ENCODE measurements at places on chromosomes 16 and 17.

- ATAC-seq, result no peak
These were observed 365.7 kb downstream of the SEC14L1 start for GRCh38 chr17:77506371-77506991.

DNA sequence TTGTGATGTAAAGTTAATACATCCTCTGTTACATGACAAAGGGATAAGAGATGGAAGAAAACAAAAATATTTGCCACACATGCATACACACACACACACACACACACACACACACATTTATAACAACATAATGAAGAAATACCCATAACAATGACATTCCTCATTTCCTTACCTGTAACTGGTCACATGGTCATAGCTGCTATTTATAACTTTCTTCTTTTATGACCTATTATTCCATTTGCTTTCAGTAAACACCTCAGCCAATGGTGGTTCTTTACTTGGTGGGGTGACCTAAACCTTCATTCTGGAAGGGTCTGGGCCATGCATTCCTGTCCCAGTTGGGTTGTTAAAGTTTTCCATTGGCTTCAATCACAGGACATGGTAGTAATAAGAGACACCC, 5.3 kb downstream of the MT2A start:
- no peak for ATAC-seq

- ATAC-seq, result no peak
These were observed 32.6 kb downstream of the KLHDC4 start for GRCh38 chr16:87733190-87733589.

DNA sequence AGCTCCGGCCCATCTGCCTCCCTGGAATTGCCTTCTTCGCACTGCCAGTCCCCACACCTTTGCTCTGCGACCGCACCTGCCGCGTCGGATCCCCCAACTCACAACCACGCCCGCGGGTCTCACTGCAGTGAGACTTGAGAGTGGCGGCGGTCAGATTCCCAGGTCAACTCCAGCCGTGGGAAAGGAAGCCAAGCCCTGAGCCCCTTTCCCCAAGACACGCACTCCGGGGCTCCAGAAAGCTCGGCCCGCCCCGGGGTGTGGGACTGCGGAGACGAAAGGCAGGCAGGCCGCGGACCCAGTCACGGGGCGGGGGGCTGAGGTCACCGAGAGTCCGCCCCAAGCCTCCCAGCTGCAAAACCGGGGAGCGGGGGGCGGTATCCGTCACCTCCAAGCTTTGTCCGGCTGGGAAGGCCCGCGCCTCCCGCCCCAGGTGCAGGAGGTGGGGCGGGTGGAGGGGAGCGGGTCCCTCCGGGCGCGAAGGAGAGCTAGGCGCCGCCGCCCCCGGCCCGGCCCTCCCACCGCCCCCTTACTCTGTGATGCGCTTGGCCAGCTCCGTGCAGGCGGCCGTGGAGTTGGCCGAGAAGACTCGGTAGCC, 615 bp downstream of the PRPSAP1 start:
- ATAC-seq, result no peak

- ATAC-seq, result no peak
These were observed 131.2 kb downstream of the HS3ST3B1 start for GRCh38 chr17:14432079-14432478.

DNA sequence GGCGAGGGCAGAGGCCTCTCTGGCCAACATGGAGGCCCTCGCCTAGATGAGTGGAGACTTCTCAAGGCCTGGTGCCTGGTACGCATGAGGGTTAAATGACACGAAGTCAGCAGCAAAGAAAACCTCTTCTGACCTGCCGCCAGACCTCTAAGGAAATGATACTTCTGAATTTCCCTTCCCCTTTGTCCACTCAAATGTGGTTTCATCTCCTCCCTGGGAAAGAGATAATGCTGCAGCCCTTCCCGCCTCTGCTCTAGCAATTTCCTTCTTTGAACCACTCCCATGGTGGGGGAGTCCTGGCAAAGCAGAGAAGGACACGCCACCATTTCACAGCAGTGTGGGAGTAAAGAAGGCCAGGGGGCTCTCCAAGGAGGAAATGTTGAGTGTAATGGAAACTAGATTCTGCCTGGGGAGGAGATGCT, 65.7 kb upstream of the BCAR1 start:
- ATAC-seq, result no peak

DNA sequence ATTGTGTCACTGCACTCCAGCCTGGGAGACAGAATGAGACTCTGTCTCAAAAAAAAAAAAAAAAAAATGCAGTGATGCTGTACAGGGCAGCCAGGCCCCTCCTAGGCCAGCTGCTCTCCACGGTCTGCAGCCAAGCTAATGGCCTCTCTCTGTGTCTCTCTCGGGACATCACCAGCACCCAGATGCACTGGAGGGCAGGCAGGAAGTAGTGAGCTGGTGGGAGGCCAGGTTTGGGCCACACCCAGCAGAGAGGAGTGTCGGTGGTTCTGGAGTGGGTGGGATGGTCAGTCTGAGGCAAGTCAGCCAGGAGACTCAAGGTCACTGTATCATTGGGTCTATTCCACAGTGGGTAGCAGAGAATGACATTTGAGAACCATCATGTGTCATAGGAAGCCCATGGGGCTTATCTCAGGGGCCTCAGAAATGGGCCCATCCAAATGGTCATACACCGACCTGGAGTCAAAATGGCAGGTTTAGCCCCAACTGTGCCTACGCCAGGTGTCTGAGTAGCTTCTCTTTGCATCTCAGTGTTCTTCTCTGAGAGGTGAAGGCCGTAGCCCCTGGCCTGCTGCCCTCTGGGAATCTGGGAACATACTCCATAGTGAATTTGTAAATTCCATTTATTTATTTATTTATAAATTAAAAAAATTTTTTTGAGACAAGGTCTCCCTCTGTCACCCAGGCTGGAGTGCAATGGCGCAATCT, 22.7 kb downstream of the WNT9B start:
- ATAC-seq, result no peak

GRCh38 chr17:65222214-65222738, 85.1 kb downstream of the RGS9 start:
- no peak for ATAC-seq

GRCh38 chr17:67132366-67132765, 88.0 kb downstream of the CACNG1 start:
- no peak for ATAC-seq

DNA sequence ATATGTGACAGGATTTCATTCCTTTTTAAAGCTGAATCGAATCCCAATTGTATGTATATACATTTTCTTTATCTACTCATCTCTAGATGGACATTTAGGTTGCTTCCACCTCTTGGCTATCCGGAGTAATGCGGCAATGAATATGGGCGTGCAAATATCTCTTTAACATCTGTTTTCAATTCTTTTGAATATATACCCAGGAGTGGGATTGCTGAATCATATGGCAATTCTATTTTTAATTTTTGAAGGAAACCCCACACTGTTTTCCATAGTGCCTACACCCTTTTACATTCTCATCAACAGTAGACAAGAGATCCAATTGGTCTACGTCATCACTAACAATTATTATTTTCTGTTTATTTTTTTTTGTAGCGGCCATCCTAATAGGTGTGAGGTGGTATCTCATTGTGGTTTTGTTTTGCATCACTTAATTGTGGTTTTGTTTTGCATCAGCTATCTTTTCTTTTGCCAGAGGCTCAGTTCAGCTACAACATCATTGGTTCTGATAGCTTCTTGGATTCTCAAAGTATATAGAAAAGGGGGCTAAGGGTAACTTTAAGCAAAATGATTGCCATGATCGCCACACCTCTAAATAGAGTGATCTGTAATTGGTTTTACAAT, 25.6 kb upstream of the MAP2K6 start:
- no peak for ATAC-seq

GRCh38 chr17:11736613-11737312, 138.5 kb downstream of the DNAH9 start:
- ATAC-seq, result no peak

DNA sequence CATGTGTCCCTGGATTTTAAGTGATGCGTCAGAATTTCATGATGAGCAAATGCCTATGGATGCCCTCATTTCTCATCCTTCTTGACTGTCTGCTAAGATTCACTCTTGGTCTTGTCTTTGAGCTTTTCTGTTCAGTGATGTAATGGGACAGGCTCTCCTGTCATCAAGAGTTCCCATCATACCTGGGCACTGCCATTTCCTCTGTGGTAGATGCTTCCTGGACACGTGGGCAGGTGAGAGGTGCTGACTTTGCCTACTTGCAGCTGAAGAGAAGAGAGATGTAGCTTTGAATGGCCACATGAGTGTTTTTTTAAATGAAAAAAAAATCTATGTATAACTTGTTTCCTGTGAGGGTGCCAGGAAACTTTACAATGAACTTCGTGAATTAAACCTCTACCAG, 557.7 kb downstream of the MAF start:
- no peak for ATAC-seq

GRCh38 chr17:28396635-28397239, 9.3 kb downstream of the SLC46A1 start:
- ATAC-seq, result no peak

GRCh38 chr16:15523939-15524338, 89.6 kb downstream of the BMERB1 start:
- ATAC-seq, result no peak

- no peak for ATAC-seq
These were observed 12.9 kb downstream of the MXRA7 start for GRCh38 chr17:76697702-76698465.

DNA sequence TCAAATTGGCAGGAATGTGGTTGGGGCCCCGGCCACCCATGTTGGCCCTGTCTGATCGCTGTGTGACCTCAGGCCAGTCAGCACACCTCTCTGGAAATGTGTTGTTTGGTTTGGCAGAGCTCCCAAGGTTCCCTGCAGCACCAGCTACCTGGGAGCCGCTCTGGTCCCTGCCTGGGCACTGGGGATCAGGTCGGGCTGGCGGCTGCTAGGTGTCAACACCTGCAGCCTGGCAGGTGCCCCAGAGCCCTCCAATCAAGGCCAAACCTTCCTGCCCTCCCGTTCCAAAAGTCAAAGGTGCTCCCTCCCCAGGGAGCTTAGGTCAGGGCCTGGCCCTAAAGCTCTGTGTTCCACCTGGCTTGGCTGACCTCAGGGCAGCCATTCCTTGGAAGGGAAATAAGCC, 55.9 kb downstream of the ZDHHC7 start:
- ATAC-seq, result no peak

DNA sequence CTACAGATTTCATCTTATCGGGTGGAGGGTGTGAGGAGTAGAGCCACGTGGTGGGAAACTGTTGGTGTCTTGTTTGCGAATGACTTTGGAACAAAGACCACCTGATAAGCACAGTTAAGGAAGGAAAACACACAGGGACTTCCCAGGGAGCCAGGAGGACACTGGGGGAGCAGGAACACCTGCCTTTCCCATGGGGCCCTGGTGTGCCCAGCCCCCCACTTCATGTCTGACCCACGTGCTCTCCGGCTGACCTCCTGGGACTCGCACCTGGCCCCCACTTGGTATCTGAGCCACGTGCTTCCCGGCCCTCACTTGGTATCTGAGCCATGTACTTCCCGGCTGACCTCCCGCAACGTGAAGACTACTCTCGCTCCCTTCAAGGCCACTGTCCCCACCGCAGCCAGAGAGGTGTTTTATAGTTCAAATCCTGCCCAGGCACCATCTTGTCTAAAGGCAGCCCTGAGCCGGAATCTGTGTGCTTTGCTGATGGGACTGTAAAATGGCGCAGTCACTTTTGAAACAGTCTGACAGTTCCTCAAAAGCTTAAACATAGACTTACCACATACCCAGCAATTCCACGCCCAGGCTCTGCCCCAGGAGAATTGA, 5.4 kb upstream of the CSNK1D start:
- no peak for ATAC-seq

DNA sequence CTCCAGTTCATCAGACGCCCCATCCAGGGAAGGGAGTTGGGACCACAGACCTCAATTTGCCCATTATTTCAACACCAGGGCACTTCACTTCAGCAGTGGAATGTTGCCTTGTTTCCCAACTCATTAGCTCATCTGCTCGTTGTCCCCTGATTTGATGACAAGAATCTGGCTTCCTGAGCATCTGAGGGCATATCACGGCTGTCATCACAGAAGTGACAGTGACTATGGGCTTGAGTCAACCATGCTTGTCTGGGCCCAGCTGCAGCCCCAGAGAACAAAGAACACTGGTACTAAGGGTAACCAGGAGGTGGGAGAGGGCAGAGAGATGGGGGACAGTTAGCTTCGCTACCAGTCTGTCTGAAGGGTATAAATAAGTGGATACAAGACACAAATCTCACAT, 266.0 kb upstream of the SDK2 start:
- ATAC-seq, result no peak

DNA sequence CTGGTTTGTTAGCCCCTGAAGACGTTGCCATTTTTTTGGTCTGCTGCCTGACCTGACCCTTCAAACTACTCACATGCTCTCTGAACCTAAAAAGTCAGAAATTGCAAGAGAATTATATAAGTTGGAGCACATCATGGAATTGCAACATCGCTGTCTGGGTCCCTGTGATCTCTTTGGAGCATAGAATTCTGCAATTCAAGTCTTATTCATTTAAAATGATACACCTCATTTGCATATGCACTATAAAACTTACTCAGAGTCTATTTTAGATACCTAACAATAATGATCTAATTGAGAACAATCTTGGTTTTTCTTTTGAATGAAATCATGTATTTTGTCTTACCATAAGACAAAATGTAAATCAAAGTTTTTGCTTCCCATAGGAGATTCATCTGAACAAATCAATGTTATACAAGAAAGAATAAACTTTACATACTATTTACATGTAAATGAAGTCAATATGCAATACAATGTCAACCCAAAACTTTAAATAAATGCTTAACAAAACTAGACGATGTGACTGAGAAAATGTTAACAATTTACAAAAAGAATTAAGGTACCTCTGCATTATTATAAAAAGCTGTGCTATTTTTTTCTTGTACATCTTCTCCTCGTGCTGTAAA, 99.7 kb downstream of the HELZ start:
- no peak for ATAC-seq

DNA sequence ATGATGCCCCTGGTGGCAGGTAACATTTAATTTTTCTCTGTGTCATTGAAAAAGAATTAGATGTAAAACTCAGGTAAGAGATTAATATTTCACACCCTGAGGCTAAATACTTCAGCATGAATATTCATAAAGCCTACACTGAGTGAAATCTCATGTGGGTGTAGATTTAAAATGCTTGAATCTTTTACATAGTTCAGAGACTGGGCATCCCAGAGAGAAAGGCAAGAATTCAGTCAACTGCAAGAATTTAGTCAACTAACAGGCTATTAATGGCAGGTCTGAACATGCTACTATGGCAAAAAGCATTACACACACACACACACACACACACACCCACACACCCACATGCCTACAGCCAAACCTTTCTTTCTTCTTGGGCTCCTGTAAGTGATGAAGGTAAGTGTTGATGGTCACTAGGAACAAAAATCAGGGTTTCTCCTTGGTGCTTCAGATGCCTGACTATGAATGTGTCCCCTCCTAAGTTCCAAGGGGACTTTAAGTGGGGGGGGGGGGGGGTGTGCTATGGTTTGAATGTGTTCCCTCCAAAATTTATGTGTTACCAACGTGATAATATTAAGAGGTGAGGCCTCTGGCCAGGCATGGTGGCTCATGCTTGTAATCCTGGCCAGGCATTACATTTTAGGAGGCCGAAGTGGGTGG, 63.7 kb upstream of the PSMD7 start:
- ATAC-seq, result no peak

Data from gastroesophageal sphincter (tissue), 4 donors.